Activated T-cell treated with anti-CD3 and anti-CD28 coated beads for 48 hours (primary cell): ENCODE measurements at places on chromosomes 5 and 9.
A peak's percentile ranks its signal among the peaks of the same experiment; 100 is the strongest.

DNA sequence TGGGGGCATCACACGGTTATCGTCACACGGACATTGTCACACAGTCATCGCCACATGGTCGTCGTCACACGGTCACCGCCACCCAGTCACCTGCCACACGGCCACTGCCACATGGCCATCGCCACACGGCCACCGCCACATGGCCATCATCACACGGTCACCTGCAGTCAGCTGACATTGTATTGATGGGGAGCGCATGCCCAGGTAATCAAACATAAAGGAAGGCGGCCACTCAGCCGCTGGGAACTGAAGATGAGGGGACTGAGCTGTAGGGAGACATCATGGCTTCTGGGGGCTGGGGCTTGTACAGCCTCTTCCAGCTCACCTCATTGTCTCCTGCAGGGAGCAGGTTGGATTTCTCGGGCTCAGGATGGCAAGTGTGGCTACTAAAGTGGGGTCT lies 49.2 kb downstream of the MRPL36 start:
- no peak for DNase-seq

DNA sequence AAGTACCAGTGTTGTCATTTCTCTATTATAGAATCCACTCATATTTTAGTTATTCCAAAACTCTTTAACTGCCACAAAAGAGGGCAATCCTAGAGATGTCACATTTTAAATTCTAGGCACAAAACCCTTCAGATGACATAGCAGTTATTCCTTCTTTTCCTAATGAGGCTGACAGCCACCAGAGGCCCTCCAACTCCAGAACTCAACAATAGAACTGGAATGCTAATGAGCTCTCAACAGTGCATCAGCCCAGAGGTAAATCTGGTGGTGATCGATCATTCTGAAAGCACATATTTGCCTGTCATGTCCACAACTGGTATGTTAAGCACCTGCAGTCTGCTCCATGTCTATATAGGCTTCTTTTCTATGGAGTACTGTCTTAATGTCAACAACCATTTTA lies 40.2 kb upstream of the RAB3C start:
- no peak for DNase-seq

DNA sequence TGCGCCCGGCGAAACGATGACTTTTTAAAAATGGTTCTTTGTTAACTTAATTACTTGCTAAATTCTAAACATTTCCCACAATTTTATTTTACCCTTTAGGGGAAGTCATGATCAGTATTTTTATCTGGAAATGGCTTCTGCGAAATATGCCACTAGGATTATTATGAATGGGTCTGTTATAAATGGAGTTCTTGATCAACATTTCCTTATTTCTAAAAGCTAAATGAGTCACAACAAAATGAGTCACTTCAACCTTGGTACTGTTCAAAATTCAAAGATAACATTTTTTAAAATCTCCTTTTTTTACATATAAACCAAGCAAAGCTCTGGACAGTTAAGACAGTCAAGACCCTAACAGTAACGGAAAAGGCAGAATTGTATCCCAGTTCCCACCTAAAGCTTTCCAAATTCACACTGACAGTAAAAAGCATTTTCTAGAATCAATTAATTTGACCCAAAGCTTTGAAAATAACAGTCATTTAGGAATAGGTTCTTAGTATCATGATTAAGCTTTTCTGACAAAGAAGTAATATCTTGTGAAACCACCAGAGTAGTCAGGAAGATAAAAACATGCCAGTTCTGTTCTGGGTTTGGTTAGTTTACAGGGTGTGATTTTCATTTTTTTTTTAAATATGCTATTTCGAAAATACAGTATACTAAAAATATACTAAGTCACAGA lies 81.7 kb downstream of the LHFPL2 start:
- no peak for DNase-seq

DNA sequence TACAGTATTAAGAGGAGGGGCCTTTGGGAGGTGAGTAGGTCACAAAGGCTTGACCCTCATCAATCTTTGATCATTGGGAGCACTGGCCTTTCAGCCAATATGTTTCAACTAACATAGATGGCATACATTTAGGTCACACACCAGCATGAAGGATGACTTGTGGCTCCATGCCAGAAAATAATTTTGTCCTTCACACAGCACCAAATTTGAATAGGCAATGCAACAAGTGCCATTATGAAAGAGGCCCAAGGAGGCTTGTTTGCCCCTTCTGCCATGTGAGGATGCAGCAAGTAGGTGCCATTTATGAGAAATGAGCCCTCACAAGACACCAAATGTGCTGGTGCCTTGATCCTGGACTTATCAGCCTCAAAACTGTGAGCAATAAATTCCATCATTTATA lies 81.1 kb downstream of the JAKMIP2 start:
- no peak for DNase-seq

DNA sequence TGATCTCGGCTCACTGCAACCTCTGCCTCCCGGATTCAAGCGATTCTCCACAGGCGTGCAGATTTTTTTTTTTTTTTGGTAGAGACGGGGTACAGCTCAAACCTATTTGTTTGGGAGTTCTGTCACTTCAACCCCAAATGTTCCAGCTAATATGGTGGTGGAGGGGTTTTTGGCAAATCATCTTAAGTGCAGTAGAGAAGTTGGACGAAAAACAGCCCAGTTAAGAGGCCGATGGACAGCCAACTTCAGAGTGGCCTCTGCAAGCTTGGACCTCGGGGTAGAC lies 756 bp upstream of the PRR7 start:
- no peak for DNase-seq

- no peak for DNase-seq
These were observed 67.2 kb downstream of the IL31RA start for GRCh38 chr5:55918087-55919035.

GRCh38 chr9:88530051-88530450 lies 4.9 kb upstream of the NXNL2 start:
- no peak for DNase-seq

GRCh38 chr9:13728131-13728530 lies 448.6 kb upstream of the MPDZ start:
- DNase-seq, result no peak

- no peak for DNase-seq
These were observed 4.8 kb upstream of the PLGRKT start for GRCh38 chr9:5442400-5443011.

DNA sequence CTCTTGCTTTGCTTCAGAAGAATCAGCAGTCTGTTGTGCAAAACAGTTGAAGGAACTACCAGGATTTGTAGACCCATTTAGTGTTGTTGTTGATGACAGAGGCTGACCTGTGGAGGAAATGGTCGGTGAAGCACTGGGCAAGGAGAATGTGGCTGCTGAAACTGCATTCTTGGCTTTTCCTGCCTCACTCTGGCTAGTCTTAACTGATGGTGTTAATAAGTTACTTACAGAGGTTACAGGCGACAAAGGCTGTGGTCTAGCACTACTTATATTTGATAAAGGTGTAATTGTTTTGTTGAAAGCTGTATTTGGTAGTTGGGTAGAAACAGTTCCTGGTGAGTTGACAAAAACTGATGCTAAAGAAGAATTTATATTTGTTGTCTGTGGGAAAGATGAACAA lies 31.5 kb downstream of the MLANA start:
- no peak for DNase-seq

- DNase-seq, result no peak
These were observed 362.7 kb downstream of the OSTF1 start for GRCh38 chr9:75451045-75451444.

- no peak for DNase-seq
These were observed 13.6 kb downstream of the UBAC1 start for GRCh38 chr9:135947582-135947981.

DNA sequence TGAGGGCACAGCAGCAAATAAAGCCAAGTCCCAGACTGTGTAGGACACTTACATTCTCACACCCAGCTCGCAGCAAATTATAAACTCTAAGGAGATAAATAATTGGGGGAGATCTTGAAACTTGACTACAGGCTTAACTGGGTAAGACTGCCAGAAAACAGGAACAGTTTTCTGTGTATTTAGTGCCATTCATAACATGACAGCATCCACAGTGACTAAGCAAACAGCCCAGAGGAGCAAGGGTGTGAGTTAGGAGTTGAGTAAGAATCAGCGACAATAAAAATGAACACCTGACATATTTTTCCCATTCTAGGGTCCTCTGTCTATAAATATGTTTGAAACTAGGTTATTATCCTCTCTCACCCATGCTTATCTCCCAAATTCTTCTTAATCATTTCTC lies 370.9 kb upstream of the WWC1 start:
- no peak for DNase-seq

GRCh38 chr9:129401623-129402370 lies 219.1 kb downstream of the C9orf50 start:
- no peak for DNase-seq

GRCh38 chr9:71630377-71630995 lies 137.8 kb downstream of the CEMIP2 start:
- no peak for DNase-seq

DNA sequence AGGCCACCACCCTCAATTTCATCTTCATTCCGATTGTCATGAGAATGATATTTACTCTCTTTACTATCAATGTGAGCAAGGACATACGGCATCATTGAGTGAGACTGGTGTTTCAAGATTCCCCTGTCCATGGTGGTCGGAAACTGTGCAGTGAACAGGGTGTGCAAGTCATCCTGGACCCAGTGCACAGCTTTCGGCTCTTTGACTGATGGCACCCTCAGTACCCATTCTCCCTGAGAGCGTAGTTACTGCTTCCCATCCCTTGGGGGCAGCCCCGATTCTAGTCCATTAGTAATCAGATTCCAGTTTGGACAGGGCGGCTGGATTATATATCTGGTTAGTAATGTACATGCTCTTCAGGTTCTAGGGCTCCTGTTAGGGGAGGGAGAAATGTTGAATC lies 61.7 kb upstream of the SUB1 start:
- DNase-seq, result no peak

DNA sequence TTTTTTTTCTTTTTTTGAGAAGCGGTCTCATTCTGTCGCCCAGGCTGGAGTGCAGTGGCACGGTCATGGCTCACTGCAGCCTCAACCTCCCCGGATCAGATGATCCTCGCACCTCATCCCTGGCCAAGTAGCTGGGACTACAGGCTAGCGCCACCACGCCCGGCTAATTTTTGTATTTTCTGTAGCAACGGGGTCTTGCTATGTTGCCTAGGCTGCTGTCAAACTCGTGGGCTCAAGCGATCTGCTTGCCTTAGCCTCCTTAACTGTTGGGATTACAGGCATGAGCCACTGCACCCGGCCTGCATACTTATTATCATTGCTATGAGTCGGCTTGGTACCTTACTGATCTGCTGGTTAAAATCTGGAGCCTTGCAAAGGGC lies 790 bp upstream of the IARS1 start:
- no peak for DNase-seq

GRCh38 chr5:74693191-74693590 lies 8.2 kb downstream of the HEXB start:
- no peak for DNase-seq

DNA sequence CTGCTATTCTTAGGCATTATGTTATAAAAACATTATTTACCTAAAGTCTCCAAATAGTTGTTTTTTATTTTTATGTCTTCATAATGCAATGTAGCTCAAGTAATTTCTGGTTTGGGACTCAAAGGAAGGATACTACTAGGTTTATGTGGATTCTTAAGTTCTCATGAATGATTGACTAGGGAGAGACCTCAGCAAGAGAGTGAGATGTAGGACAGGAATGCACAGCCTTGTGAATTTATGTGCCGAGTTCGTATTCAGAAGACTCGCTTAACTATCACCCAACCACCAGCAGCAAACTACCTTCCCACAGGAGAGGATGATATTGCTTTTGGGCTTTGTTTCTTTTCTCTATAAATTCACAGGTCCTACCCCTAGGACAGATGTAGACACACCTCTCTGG lies 282.9 kb downstream of the ARHGEF28 start:
- DNase-seq, result no peak

- no peak for DNase-seq
These were observed 279.1 kb downstream of the MSX2 start for GRCh38 chr5:175003531-175003930.

DNA sequence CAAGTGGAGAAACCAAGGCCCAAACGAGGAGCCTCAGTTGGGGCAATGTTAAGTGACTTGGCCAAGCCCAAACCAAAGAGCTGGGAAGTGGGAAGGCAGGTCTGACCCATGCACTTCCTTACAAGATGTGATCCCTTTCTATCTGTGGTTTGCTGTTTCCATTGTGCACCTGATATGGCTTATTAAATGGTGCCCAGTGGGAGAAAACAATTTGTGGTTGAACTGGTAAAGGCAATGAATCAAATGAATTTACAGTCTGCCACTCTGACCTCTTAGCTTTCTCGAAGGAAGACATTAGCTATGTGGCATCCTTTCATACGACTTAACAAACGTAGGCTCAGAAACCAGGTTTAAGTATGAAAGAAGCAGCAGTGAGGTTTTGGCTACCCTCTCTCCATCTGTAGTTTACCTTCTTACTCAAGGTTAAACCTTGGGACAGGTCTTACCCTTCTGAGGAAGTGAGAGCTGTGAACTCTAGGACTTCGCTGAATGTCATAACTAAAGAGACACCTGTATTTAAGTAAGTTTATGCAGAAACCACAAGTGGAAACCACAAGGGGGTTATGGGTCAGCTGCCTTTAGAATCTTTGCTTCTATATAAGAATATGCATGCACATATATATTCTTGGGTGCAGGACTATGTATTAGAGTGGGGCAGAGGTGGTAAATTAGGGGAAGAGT lies 100.5 kb upstream of the SPATA31D4 start:
- DNase-seq, result no peak

- DNase-seq, result peak; percentile 77
These were observed 533 bp downstream of the ARSB start for GRCh38 chr5:78984439-78985115.

GRCh38 chr5:136079195-136079985 lies 50.6 kb downstream of the TGFBI start:
- DNase-seq, result no peak

- no peak for DNase-seq
These were observed 28.4 kb downstream of the GLRX start for GRCh38 chr5:95794070-95794516.

- no peak for DNase-seq
These were observed 232.0 kb upstream of the ANKRD55 start for GRCh38 chr5:56464935-56465768.

GRCh38 chr9:16002816-16003215 lies 450.0 kb downstream of the CCDC171 start:
- DNase-seq, result no peak

GRCh38 chr5:171615705-171616640 lies 169.6 kb upstream of the SMIM23 start:
- no peak for DNase-seq

GRCh38 chr5:173984218-173984617 lies 4.8 kb upstream of the C5orf47 start:
- DNase-seq, result no peak

- no peak for DNase-seq
These were observed 29.9 kb downstream of the HSPA4 start for GRCh38 chr5:133081703-133082102.
